Muscle of back (tissue), 13 donors: ENCODE measurements at places on chromosomes 16 and 17.

GRCh38 chr17:82817947-82818346 is 21.9 kb downstream of the ZNF750 start:
- DNase-seq = no peak

GRCh38 chr16:24681793-24682192 is 47.7 kb upstream of the TNRC6A start:
- DNase-seq = no peak

GRCh38 chr16:79312502-79312901 is 288.0 kb downstream of the MAF start:
- DNase-seq = no peak

- DNase-seq = peak; percentile 86
Observed at GRCh38 chr17:81898029-81898866, 3.8 kb upstream of the NPB start.

GRCh38 chr17:8944748-8945147 is 20.8 kb downstream of the PIK3R5 start:
- no peak for DNase-seq

DNA sequence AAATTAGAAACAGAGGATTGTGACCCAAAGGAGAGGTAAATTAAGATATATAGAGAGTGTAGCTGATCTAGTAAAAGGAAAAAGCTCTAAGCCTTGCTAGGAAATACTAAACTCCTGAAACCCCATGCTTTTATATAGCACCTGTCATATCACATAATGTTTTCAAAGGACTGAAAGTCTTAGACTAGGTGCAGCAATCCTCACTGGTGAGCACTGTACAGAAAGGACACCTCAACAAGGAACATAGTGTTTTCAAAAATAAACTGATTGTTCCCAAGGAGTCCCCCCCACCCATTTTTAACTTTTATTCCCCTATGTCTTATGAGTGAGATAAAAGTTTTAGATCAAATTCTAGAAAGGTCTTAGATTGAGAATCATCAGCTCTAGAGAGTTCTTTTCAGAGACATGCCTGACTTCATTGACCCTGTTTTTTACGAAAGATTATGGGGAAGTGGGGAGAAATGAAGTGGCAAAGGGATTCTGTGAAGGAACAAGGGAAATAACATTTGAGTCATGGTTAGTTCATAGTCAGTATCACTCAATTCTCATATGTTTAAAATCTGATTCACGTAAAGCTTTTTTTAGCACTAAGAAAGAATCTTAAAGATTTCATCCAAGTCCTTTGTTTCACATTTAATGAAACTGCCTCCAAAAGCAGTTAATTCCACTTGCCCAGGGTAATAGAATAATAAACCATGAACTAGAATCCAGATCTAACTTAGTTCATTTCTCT is 166.4 kb downstream of the CYB561 start:
- DNase-seq = no peak

GRCh38 chr16:2767891-2768290 is 9.2 kb downstream of the ELOB start:
- DNase-seq = no peak

DNA sequence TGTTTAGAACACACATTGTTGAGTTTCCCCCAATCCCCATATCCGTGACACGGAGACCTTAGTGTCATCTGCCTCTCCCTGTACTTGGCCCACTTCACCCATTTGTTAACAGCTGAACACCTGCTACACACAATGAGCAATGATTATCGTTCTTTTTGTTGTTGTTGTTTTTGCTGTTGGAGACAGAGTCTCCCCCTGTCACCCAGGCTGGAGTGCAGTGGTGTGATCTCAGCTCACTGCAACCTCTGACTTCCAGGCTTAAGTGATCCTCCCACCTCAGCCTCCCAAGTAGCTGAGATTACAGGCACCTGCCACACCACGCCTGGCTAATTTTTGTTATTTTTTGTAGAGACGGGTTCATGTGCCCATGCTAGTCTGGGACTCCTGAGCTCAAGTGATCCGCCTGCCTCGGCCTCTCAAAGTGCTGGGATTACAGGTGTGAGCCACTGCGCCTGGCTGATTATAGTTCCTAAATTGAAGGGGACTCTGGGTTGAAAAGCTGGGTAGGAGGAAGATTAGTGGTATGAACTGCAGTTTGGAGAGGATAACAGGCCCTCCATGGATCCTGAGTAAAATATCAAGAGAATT is 21.6 kb downstream of the NDE1 start:
- no peak for DNase-seq

DNA sequence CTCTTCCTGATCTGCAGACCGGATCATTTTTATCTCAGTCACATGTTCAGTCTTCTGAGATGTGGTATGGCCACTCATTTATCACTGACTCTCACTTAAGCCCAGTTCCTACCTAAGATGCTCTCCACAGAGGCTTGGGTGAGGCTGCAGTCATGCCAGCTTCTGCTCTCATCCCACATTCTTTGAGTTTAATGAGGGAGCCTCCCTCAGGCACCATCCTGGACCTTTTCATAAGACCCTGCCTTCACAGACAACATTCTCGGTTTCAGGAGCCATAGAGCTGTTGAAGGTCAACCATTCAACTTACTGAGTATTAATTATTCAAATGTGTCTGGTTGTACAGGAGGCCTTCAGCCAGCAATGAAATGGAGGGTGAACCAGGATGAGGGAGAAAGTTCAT is 23.6 kb upstream of the HNF1B start:
- DNase-seq = no peak

- DNase-seq = peak; percentile 31
Observed at GRCh38 chr17:7767405-7768021, 50.0 kb downstream of the DNAH2 start.

DNA sequence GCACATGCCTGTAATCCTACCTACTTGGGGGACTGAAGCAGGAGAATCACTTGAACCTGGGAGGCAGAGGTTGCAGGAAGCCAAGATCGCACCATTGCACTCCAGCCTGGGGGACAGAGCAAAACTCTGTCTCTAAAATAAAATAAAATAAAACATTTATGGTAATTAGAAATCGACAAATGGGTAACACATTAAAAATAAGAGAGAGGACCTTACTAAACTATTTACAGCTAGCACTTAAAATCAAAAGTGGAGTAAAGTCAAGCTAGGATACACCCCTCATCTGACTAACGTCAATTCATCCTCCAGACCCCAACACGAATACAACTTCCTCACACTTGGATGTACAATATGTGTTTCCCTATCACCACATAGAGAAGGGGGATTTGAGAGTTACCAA is 27.8 kb upstream of the RHOT1 start:
- DNase-seq = no peak
